ENCODE measurements at places on chromosomes 6 and 20. TPM values are rescaled to one million over a fixed set of nuclear protein-coding genes. Genes with fewer than 3 reads are reported as not detected.

The MROH8 gene
- total RNA-seq = 0.81 TPM

The GPLD1 gene
- total RNA-seq = 1.3 TPM

The PGK2 gene
- not detected for total RNA-seq

The PROCR gene
- 131 TPM for total RNA-seq

The ANKEF1 gene
- total RNA-seq = 7.6 TPM
